ENCODE measurements at places on chromosomes 1 and 21. TPM values are rescaled to one million over a fixed set of nuclear protein-coding genes. Genes with fewer than 3 reads are reported as not detected.

- no peak for DNase-seq
These were observed 712 bp downstream of the TEKT2 start for GRCh38 chr1:36084497-36085115.

DNA sequence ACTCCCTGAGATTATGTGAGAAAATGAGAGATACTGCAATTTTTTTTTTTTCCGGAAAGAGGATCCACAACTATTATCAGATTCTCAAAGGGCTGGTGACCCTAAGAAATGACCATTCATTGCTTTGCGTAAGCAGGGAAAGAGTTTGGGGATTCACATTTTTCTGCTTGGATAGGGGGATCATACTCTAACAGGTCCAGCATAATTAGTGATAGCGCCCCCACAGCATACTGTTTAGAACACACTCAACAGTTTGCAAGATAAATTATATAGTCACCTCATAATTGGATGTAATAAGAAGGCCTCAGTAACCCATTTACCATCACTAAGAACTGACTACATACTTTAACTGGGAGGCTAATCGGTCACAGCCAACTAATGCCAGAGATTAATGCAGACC lies 1.9 kb downstream of the CCT3 start:
- no peak for DNase-seq

- no peak for DNase-seq
These were observed 69.6 kb downstream of the UBIAD1 start for GRCh38 chr1:11342621-11343032.

DNA sequence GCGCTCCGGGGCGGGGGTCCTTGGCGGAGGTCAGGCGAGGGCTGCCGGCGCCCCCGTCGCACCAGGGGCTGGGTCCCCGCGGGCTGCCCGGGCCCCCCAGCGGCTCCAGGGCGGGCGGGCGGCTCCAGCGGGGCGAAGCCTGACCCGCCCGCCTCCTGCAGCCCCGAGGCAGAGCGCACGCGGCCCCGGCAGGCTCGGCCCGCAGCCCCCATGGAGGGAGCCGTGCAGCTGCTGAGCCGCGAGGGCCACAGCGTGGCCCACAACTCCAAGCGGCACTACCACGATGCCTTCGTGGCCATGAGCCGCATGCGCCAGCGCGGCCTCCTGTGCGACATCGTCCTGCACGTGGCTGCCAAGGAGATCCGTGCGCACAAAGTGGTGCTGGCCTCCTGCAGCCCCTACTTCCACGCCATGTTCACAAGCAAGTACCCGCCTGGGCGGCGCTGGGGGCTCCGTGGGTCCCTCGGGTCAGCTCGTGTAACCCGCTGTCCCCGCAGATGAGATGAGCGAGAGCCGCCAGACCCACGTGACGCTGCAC lies 817 bp downstream of the KLHL17 start:
- DNase-seq = no peak

Gene RHD
- not detected for total RNA-seq

Gene DNAI4
- total RNA-seq = 17.5 TPM

GRCh38 chr1:9240914-9241820 lies 6.6 kb downstream of the H6PD start:
- DNase-seq = peak; percentile 5

- no peak for DNase-seq
These were observed at the start of gene CASP9 for GRCh38 chr1:15524021-15524282. Gene CASP9 (minus strand): TSS chr1:15524215. CDS start chr1:15524200, 15 bp downstream.

Gene PRELP
- 47.4 TPM for total RNA-seq

Gene SESN2
- 4.4 TPM for total RNA-seq

- no peak for DNase-seq
These were observed 58.4 kb upstream of the TENT5B start for GRCh38 chr1:27071049-27071416.

- DNase-seq = no peak
These were observed 719.5 kb upstream of the TMPRSS15 start for GRCh38 chr21:19123053-19123452.

DNA sequence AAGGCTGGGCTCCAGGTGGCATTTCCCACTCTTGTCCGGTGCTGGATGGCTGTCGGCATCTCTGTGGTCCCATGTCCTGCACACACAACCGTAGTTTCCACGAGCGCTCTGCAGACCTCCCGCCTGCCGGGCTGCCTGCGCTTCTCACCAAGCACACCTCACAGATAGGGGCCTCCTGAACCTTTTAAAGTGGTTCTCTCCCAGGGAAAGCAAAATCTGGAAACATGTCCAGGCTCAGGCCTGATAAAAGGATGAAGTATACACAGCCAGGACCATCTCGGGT lies 46.2 kb downstream of the CAPN9 start:
- DNase-seq = no peak

Gene NEGR1
- 18.8 TPM for total RNA-seq

GRCh38 chr1:234961456-234962339 lies 166.9 kb downstream of the TOMM20 start:
- no peak for DNase-seq

DNA sequence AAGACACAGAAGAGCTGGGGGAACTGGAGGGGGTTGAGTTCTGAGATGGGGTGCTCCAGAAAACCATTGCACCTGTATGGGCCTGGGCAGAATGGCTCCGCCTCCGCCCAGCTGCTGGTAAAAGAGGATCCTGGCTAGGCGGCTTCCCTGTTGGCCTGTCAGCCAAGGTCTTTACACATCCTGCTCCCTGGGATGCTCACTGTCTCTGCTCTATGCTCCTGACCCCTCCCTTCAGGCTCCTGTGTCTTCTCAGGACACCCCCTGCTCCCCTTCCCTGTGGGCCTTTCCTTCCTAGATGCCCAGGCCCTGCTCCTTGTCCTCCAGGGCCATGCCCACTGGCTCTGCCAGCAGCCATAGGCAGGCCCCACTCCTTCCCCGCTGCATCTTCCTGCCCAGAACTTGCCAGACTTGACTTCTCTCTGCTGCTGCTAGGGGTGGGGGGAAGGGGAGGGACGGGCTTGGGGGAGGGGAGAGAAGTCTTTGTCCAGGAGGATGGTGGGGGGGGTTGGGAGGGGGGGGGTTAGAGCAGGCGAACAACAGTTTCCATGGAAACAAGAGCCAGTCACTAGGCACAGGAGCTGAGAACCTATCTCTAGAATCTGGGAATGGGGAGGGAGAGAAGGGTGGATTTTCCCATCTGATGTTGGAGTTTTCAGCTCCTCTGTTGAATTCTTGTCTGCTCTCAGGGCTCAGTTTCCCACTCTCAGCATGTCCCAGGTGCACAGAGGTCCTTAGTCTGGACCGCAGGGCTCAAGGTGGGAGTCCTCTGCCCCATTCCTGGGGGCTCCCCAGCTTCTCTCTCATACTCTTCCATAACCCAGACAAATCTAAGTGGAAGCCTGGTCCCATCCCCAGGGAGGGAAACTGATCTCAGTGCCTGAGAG lies 10.6 kb downstream of the CELSR2 start:
- no peak for DNase-seq

Gene PIGM
- total RNA-seq = 3.4 TPM

- DNase-seq = no peak
These were observed 194.8 kb downstream of the LMO4 start for GRCh38 chr1:87523466-87523865.

GRCh38 chr1:53899206-53899628 lies 5.2 kb downstream of the DIO1 start:
- DNase-seq = no peak

GRCh38 chr1:119885903-119886783 lies 10.2 kb downstream of the ADAM30 start:
- peak; percentile 50 for DNase-seq

DNA sequence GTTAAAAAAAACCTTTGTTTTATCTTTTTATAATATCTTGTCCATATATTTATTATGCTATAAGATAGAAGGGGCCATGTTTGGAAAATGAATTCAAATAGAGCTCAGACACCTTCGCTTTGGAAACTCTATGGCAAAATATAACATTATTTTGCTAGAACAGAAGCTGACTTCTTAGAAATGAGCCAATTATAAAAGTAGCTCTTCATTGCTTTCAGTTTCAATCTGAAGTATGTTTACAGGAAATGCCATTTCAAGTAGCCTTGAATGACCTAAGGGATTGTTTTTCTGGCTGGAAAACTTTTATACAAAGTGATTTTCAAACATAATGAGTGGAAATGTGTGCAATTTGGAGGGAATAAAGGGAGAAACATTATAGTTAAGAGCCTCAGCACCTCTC lies 37.8 kb upstream of the GBP5 start:
- DNase-seq = no peak

DNA sequence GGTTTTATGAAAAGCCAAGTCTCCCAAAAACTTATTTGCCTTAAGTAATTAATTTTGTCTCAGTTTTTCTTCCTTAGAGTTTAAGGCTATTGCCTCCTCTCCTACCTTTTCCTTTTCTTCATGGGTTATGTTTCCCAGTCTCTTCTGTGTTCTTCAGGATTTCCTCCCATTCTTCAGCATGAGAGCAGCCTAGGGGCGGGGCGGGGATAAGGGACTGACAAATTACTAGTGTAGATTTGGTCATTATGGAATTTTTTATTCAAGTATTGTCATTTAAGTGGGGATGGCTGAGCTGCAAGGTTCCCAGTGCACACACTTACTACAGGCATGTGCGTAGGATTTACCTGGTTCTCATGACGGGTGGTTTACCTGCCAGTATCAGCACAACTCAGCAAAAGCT lies 35.2 kb upstream of the PIGV start:
- peak; percentile 62 for DNase-seq

GRCh38 chr1:182715531-182715930 lies 31.1 kb upstream of the RGS8 start:
- no peak for DNase-seq

- no peak for DNase-seq
These were observed 98.1 kb downstream of the RUNX1 start for GRCh38 chr21:34950980-34951379.

Gene PRKAA2
- total RNA-seq = 53.2 TPM

Gene TMEM35B
- total RNA-seq = 19.2 TPM

DNA sequence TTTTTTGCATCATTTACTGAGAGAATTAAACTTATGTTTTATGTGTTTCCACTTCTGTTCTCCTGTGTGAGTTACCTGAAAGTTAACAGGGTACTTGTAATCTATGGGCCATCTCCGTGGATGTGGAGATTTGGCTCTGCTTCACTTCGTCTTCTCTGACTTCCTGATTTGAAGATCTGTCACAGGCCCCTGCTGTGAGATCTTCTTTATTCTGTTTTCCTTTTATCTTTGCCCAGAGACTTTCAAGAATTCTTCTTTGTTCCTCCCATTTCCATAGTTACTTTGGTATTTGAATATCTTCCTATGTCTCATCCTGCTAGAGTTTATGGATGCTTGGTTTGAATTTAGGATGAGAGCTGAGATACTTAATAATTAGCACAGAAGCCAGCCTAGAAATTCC lies 35.4 kb upstream of the PKN2 start:
- DNase-seq = no peak

GRCh38 chr21:24759348-24760075 lies 847.8 kb downstream of the MRPL39 start:
- no peak for DNase-seq

GRCh38 chr1:32900371-32900955 lies 726 bp downstream of the TMEM54 start:
- no peak for DNase-seq

Gene AJAP1
- 0.10 TPM for total RNA-seq

DNA sequence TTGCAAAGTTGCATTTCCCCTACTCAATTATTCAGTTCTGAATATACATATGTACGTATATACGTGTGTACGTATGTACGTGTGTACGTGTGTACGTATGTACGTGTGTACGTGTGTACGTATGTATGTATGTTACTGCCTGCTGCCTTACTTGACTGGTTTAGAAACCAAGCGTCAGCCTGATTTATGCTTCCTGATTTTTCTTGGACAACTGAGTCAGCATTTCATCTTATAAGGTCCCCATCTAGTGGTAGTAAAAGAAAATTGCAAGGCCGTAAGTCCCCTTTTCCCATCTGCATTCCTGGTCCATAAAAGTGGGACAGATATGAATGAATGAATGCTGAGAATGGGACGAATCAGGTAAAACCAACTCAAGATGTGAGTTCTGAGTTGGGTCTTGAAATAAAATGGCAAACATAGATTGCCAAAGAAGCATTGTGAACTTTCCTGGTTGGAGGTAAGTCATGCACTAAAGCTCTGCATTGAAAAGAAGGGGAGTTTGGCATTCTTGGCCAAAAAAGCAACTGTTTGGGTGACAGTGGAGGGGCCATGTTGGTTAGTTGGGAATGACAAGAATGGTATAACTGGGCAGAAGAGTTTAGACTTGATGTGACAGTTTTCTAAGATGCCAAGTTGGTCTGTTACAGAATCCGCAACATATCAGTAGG lies 76.4 kb upstream of the DNAH14 start:
- DNase-seq = no peak

- no peak for DNase-seq
These were observed 13.2 kb downstream of the KYAT3 start for GRCh38 chr1:88979054-88979748.

DNA sequence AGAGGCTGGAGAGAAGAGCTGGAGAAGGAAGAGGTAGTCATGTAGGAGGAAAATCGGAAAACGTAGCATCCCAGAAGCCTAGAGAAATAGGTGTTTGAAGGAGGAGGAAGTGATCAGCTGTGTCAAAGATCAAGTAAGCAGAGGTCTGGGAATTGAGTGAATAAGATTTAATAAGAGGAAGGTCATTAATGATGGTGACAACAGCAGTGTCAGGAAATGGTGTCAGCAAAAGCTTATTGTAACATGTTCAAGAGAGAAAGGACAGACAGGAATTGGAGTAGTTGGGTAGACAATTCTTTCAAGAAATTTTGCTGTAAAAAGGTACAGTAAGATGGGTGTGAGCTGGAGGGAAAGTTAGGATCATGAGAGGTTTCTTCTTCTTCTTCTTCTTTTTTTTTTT lies 41.6 kb upstream of the SLC6A9 start:
- DNase-seq = no peak
